ENCODE measurements at places on chromosomes 2 and 18. TPM values are rescaled to one million over a fixed set of nuclear protein-coding genes. Genes with fewer than 3 reads are reported as not detected.

The FNDC4 gene
- 3.7 TPM for total RNA-seq

The SERPINB3 gene
- not detected for total RNA-seq

The PLB1 gene
- total RNA-seq = 2.4 TPM

The PLGLB2 gene
- total RNA-seq = 0.23 TPM

The SULT6B1 gene
- not detected for total RNA-seq

Measured in A549 treated with Mapracorat at 1 μM for 4 hours (cell line).